ENCODE measurements at places on chromosomes 7 and 10.
A peak's percentile ranks its signal among the peaks of the same experiment; 100 is the strongest.

- no peak for DNase-seq
Observed at GRCh38 chr10:78672918-78673317, 395.8 kb upstream of the ZMIZ1 start.

DNA sequence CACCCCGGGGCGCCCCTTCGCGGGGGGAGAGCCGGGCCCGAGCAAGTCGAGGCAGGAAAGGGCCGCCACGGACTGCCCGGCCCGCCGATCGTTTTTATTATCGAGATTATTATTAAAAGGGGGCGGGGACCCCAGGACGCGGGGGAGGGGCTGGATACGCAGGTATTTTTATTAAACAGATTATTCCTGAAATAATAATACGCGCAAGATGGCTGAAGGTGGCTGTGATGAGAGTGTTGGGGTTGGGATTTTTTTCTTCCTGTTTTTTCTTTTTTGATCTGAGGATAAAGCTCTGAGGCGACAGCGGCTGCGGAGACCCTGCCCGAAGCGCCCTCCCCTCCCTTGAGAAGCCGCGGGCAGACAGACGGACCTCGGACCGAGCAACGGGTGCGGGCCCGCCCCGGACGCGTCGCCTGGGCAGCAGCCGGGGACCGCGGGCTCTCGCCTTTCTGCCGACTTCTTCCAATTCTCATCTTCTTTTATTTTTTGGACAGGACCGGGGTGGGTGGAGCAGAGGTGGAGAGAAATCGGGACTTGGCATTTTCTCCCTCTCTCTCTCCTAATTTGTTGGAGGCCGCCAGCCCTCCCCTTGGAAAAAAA, 1.4 kb upstream of the TRIM8 start:
- peak; percentile 26 for DNase-seq

DNA sequence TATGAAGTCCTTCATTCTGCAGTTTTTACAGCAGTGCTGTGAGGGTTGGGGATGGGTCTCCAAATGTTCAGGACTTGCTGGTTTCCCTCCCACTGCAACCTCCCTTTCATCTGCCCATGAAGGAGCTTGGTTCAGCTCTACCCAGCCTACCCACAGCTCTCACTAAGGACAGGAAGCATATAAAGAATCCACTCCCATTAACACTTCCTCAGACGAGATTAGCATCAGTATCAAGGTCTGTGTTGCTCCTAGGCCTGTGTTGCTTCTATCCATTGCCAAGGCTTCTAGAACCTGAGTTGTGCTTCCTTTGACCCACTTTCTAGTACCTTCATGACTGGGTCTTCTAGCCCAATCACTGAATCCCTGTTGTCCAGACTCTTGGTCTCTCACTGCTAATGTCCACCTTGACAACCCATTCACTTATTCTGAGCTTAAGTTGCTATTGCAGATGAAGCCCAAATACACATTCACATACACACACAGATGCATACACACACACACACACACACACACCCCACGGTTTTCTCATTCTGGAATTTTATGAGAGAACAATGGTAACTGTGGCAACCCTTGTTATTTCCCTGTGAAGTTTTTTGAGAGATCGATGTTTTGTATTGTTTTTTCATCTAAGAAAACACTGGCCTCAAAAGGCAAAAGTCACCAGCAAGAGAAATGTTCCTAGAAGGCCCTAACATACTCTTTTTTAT, 248.1 kb downstream of the MTERF1 start:
- no peak for DNase-seq

DNA sequence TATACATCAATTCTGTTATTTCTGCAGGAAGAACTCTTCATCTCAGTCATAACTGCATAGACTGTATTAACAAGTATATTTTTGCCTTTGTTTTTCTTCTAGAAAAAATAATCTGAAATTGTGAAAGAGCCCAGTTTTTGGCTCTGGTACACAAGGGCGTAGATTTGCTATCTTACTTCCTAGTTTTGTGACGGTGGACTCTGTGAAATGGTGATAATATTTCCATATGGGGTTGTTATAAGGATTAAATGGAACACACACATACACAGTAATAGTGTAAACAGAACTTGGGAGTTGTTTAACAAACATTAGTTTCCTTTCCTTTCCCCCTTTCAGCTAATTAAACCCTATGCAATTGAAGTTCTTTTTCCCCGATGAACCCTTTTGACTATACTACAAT, 108.7 kb downstream of the MKLN1 start:
- DNase-seq: no peak

DNA sequence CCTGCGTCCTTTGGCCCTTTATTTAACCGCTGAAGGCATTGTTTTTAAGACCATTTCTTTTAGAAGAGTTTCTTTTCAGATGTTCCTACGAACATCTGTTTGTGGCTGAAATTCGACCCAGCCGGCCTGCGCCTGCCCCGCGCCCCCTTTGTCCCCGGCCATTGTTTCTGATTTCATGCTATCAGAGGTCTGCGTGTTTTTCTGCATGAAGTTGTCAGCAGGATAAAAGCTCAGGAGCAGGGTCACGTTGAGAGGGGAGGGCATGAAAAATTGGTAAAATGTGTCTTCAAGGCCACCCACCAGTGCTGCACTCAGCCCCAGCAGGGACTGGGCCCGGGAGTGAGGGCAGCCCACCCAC, 43.1 kb downstream of the NKX6-2 start:
- DNase-seq: no peak

GRCh38 chr7:30062587-30062986, 34.4 kb downstream of the PLEKHA8 start:
- DNase-seq: peak; percentile 6

- no peak for DNase-seq
Observed at GRCh38 chr7:95669513-95669912, 73.2 kb upstream of the PDK4 start.

DNA sequence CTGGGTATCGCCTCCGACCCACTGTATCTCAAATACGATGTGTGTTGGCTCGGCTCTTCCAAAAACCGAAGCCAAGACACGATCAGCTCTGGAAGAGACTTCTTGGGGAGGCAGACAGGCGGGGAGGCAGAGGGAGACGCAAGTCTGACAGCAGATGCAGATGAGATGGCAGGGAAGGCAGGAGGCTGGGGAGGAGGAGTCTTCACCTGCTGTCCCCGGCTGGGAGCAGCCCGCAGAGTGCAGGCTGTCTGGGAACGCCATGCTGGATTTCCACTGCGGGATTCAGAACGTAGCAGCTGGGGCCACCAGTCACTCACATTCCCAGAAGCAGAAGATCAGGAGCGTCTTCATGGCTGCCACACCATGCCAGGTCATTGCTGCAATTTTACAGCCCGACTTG, 29.4 kb downstream of the CTBP2 start:
- DNase-seq: no peak

DNA sequence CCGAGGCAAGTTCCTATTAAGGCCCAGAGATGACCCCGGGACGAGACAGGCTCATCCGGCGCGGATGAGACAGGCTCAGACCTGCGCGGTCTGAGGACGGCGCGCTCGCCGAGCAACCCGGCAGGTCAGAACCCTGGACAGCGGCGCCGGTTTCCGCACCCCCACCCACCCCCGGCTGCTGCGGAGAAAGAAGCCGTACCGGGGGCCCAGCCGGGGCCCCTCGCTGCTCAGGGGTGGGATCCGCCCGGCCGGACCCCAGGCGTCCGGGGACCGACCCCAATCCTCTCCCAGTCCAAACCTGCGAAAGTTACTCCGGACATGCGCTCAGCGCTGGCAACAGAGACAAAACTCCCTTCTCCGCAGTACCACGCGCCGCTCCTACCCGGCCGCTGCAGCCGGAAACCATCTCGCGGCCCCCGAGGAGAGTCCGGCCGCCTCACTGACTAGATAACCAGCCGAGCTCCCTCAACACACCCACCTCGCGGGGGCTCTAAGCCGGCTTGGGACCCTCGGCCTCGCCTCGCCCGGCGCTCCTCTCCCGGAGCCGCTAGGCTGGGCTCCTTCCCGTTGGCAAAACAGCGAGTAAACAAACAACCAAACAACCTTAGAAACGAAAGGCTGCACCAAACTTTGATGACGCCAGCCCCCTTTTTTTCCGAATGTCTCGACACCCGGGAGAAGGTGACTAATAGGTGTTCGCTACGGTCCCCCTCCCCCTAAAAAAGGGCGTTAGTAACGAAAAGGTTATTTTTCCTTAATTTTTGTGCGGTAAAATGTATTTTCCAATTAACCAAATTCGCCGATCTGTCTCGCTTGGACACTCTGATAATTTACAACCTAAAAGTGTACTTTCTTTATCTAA, 2.3 kb upstream of the DRGX start:
- no peak for DNase-seq

DNA sequence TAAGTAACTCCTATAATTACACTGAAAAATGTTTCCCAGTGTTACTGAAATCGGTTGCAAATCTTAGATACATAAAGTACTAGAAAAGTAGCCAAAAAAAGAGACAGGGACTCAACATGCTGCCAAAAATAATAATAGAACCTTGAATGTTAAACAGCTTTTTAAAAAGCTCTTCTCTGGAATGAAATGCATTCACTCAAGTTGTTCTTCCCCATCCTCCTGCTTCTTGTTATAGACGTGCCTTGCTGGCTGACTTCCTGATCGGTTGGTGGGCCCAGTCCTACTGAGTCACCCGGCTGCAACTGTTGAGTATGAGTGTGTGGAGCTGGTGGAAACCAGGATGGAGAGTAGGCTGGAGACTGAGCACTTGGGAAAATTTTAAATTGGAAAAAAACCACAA, 30.6 kb upstream of the RAPGEF5 start:
- DNase-seq: no peak

DNA sequence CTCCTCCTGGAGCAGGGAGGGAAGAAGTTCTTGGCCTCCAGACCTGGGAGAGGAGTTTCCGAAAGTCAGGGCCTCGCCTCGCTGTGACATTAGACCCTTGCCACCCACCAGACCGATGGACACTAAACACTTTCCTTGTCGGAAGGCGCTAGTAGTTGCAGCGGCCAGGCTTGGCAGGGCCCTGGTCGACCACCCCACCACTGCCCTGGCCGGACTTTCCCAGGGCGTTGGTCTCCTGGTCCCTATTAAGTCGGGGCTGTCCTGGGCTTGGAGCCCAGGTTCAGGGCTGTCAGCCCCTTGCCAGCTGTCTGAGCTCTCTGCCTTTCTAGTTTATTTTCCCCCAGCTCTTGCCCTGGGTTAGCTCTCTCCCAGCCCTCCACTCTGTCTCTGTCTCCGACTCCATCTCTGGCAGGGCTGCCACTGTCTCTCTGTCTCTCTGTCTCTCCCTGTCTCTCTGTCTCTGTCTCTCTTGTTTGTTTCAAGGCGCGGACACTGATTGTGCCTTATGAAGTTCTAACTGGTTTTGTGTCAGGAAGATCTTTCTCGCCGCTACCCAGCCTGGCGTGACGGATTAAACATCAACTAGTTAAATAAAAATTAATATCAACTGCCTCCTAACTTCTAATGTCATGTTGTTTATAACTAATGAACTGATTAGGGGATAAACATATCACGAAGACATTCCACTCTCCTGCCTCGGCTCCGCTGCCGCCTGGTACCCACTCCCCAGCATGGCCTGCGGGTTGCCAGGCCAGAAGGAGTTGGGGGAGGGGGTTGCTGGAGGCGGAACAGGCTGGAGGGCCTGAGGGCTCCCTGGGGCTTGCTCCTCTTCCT, 13.8 kb upstream of the PAX2 start:
- DNase-seq: no peak

- no peak for DNase-seq
Observed at GRCh38 chr7:32573110-32573687, 77.9 kb downstream of the AVL9 start.

GRCh38 chr10:115903207-115903606, 369.8 kb downstream of the GFRA1 start:
- DNase-seq: no peak

DNA sequence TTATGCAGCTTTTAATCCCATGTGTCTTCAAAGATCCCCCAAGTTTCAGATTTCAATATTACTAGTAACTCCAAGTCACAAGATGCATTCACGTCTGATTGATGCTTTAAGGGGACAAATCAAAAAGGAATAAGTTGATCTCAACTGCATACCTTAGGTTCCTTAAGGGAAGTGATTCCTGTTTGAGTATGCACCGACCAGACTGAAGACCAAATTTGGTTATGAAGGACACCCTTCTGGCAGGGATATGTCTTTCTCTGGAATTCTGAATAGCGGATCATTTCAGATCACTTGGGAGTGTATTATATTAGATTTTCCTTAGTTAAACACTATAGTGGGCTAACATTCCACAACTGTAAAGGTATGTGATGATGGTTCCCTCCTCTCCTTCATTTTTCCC, 4.3 kb downstream of the KIF5B start:
- DNase-seq: no peak

- DNase-seq: no peak
Observed at GRCh38 chr10:61304746-61305145, 148.4 kb downstream of the TMEM26 start.

DNA sequence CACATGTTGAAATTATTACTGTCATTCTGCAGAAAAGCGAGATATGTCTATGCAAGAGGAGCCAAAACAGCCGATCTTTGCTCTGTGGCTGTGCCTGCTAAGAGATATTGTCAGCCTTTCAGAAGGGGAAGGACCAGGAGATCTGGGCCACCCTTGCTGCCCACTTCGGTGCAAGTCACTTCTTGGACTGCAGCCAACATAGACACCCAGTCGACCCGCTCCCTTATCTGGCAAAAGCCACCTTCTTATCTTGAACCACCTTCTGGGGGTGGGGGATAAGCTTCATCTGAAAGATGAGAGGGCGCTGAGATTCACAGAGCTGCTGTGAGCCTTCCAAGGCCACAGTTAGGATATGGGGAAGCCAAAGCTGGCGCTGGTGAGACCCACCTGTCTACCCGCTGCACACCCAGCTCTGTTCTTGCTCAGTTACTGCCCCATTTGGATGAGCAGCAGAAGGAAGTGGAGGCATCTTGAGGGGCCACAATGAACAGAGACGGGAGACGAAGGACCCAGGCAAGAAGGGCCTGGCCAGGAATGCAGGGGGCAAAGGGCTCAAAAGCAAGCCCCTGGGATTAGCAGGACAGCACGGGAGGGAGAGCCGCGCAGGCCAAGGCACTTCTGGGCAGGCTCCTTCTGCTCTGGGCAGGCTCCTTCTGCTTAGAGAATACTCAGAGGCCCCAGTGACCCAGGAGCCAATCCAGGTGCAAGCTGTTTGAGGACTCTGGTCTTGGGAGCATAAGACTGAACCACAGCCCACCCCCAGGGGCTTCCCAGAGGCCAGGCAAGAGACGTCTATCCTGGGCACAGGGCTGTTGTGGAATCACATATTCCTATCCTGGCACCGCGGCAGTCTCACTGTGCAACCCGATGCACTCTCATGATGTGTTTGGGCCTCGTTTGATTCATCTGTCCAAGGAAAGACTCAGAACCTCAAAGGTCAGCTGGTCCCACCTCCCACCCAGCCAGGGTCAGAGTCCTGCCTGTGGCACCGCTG, 38.4 kb upstream of the NPFFR1 start:
- DNase-seq: no peak

DNA sequence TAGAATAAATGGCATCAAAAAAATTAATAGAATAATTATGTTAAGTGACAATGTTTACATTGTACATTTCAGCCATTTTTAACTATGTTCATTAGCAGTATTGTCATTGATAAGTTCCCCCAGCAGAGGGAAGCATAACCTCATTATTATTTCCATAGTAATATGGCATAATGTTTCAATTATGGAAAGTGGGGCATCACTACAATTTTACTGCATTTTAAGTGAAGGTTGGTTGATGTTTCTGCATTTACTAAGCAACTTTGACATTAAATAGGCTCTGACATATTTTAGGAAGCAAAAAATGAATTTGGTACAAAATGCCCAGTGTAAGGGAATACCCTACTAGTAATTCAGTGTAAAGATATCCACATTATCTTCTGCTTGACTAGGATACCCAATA, 218.3 kb downstream of the SEMA3A start:
- peak; percentile 20 for DNase-seq
